ENCODE measurements at places on chromosomes 13 and 19. TPM values are rescaled to one million over a fixed set of nuclear protein-coding genes. Genes with fewer than 3 reads are reported as not detected.

GRIN2D gene
- total RNA-seq, result not detected

ACER1 gene
- not detected for total RNA-seq

SCAF1 gene
- total RNA-seq, result 30.3 TPM

KLK15 gene
- not detected for total RNA-seq

CBY2 gene
- not detected for total RNA-seq

ELANE gene
- not detected for total RNA-seq

DCLK1 gene
- total RNA-seq, result 1.2 TPM

ZNF627 gene
- total RNA-seq, result 8.1 TPM

PRSS57 gene
- not detected for total RNA-seq

POLRMT gene
- total RNA-seq, result 34.7 TPM

SERP2 gene
- 11.2 TPM for total RNA-seq

CABP5 gene
- not detected for total RNA-seq

ATXN8OS gene
- not detected for total RNA-seq

ZNF431 gene
- total RNA-seq, result 1.4 TPM

LRP3 gene
- 21.4 TPM for total RNA-seq

CD209 gene
- not detected for total RNA-seq

COL5A3 gene
- total RNA-seq, result 0.53 TPM
